Umbilical cord (tissue), 2 donors: ENCODE measurements at places on chromosomes 6 and 20. TPM values are rescaled to one million over a fixed set of nuclear protein-coding genes. Genes with fewer than 3 reads are reported as not detected.

- no peak for DNase-seq
These were observed 53.7 kb downstream of the CPXM1 start for GRCh38 chr20:2746636-2747265.

GRCh38 chr6:134373993-134374392 is 56.1 kb upstream of the SGK1 start:
- DNase-seq, result no peak

DNA sequence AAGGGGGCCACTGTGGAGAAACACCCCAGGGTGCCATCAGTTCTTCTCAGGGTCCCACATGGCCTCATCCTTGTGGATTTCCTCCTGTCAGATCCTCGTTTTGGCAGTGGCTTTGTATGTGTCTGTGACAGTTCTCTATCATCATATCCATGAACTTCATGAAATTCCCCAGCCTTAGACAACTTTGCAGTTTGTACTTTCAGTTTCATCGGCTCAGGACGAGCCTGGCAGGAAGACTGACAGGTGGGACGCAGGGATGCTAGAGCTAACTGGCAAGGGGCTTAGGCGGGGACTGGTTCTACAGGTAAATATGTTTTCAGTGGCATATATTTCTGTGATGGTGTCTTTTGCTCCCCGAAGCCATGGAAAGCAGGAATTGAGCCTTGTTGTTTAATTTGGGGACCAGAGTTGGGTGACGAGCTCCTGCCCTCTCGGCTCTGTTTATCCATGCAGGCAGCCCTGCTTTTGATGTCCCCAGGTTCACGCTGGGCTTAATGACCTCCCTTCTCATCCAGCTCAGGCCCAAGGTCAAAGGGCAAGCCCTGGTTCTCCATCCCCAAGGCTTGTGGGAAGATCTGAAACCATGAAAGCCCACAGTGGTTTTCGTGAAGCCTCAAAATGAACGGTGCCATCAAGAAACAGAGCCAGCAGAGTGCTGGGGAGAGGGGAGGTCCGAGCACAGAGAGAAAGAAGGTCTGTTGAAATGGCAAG is 11.2 kb downstream of the SDCBP2 start:
- no peak for DNase-seq

- peak; percentile 73 for DNase-seq
These were observed at the start of gene ECT2L for GRCh38 chr6:138795809-138796603. ECT2L (plus strand) TSS chr6:138796087; CDS start chr6:138813275, 17,188 bp downstream.

DNA sequence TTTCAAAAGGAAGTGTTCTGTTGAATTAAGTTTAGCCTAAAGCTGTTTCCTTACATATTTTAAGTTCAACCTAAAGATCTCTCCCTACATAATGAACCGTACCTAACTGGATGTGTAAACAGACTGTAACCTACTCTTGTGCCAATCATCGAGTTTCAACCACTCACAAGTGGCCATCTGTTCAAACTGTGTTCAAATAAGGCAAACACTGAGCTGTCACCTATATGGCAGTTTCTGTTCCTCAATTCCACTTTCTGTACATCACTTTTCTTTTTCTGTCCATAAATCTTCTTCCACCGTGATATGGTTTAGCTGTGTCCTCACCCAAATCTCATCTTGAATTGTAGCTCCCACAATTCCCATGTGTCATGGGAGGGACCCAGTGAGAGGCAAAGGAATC is 428.6 kb downstream of the HACE1 start:
- DNase-seq, result no peak

DNA sequence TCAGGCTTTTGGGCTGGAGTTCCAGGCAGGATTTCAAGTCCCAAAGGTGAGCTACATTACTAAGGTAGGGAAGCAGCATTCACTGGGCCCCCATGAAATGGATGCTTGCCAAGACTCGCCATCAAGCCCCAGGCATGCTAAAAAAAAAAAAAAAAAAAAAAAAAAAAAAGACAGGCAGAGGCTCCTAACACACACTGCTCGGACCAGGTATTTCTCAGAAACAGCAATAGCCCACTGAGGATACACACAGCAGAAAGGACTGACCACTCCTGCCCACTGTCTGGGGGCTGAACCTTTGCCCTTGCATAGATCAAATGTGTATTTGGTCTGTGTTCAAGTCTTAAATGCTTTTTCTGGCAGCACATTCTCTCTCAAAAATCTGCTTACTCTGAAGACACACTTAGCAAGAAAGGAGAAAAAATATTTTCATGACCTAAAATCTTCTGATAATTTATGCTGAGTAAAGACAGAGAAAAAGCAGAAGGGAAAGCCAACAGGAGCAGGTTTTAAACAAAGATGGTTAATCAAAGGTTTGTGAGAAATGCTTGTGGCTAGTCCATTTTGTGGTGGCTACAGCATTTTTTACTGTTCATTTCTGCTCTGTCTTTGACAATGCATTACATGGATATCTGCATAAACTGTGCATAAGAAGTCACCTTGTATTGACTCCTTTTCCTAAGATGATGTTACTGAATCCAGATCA is 37.9 kb upstream of the BEND6 start:
- DNase-seq, result peak; percentile 46

DNA sequence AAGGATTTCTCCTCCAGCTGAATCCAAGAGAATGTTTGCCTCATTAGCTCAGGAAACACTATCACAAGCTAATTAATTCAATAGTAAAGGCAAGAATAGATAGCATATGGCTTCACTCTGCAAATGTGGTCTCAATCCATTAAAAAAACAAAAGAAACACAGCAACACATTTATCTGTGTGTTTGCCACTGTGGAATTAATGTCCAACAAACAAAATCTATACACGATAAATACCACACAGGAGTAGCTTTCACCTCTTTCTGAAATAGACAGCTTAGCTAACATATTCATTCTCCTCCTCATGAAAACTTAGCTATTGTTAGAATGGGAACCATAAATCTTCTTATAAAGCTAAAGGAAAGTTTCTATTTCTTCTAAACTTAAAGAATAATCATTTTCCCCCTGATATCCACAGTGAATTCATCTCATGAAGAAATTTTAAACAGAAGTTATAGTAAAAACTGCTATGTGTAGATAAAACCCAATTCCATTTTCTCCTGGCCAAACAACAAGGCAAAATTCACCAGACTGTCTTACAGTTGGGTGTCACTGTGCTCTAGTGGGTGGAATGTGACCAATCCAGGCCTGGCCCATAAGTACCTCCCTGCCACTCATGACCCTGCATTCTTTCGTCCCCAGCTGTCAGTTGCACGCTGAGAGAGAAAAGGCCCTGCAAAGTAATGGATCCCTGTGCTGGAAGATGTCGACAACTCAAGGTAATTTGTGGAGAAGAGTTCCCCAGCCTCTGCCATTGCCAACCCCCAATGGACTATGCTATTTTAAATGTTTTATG is 92.9 kb upstream of the NRSN1 start:
- peak; percentile 7 for DNase-seq

DNA sequence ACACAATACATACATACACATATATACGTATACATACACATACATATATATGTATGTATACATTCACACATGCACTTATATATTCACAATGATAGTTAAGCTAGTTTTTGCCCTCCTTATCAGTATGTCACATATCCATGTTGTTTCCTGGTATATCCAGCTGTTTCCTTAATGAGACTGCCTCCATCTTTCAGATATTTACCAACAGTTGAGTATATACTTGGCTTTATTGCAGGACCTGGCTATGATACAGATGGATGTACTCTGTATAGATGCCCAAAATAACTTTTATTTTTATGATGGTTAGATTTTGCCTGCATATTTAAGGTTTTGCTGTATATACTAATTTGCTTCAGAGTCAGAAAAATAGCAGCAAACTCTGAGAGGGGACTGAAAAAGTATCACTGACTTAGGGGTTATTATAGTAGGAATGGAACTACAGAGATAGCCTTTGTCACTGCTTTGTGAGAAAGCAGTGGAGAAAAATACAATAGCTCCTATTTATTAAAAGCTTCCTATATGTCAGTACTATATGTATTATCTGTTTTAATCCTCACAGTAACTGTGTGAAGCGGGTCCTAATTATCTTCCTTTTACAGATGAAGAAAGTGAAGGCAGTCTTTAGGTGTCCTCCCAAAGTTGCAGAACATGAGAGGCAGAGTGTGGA is 35.5 kb downstream of the CARMIL1 start:
- DNase-seq, result no peak

DNA sequence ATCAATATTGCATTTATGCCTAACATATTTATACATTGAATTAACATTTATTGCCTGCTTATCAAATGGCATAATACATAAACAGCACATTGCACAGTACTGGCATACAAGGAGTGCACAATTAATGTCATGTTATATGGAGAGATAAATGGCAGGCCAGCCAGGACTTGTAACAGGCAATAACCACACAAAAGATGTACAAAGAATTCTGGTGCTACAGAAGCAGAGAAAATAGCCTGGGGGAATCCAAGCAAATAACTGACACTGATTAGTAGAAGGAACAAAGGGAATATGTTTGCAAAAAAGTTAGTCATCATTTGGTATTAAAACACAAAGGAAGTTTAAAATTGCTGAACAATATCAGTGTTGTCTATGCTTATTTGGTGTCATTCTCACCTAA is 27.3 kb downstream of the COL21A1 start:
- DNase-seq, result peak; percentile 48

DNA sequence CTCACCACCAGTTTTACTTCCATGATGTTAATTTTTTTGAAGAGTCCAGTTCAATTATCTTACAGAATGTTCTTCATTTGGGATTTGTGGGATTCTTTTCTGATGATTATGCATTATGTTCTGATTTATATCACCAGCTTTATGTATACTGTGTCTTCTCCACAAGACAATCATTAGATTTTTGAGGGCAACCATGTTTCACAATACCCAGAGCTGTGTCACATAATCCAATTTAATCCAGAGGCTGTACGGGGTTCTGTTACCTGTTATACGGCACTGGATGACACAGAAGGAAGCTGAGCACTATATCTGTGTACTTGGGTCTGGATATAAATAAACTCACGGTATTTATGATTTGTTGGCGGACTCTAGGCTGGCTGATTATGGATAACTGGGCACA is 41.6 kb upstream of the RPN2 start:
- DNase-seq, result no peak

- no peak for DNase-seq
These were observed 22.9 kb downstream of the PTPN1 start for GRCh38 chr20:50533061-50533460.

GRCh38 chr6:131400054-131400778 is 172.8 kb upstream of the ARG1 start:
- no peak for DNase-seq

The DPPA5 gene
- not detected for total RNA-seq

The HELZ2 gene
- 35.6 TPM for total RNA-seq

The FNDC1 gene
- total RNA-seq, result 3.6 TPM

The NR2E1 gene
- 0.48 TPM for total RNA-seq

The PPIL6 gene
- total RNA-seq, result 1.4 TPM

The SRSF12 gene
- total RNA-seq, result 4.3 TPM
